Large intestine (tissue), 12 donors: ENCODE measurements at places on chromosomes 16 and 17. TPM values are rescaled to one million over a fixed set of nuclear protein-coding genes. Genes with fewer than 3 reads are reported as not detected.
A peak's percentile ranks its signal among the peaks of the same experiment; 100 is the strongest.

DNA sequence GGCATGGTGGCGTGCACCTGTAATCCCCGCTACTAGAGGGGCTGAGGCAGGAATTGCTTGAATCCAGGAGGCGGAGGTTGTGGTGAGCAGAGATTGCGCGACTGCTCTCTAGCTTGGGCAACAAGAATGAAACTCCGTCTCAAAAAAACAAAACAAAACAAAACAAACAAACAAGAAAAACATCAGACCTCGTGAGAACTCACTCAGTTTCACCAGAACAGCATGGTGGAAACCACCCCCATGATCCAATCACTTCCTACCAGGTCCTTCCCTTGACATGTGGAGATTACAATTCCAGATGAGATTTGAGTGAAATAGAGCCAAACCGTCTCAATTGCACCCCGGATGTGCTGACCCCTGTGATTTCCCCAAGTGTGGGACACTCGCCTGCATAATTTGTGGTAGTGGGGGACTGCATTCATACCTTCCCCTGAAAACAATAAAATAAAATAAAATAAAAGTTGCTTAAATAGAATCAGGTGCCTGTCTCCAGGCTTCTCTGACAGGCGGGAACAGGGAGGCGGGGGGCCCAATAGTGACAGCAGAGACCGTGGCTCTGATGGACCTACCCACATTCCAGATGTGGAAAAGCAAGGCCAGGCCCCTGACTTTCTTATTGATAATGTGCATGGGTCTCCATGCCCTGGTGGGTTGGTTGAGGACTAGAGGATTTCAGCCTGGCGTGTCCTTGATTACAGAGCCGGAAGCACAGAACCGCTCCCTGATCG is 13.1 kb downstream of the ZSCAN10 start:
- no peak for DNase-seq

DNA sequence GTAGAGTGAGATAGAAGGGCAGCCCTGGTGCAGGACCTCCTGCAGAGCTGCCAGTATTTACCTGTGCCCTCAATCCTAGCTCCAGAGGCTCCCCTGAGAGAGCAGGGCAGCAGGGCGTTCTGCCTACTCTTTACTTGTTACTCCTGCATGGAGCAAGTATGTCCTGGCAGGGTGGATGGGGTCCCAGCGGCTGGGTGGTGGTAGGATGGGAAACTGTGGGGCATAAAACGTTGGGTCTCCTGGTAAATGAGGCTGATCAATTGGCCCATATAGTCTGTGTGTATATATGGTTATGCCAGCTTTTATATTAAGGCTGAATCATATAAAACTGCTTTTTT is 192.0 kb downstream of the NTN1 start:
- DNase-seq, result no peak

GRCh38 chr16:86492961-86493629 is 17.2 kb upstream of the FOXF1 start:
- DNase-seq, result no peak

DNA sequence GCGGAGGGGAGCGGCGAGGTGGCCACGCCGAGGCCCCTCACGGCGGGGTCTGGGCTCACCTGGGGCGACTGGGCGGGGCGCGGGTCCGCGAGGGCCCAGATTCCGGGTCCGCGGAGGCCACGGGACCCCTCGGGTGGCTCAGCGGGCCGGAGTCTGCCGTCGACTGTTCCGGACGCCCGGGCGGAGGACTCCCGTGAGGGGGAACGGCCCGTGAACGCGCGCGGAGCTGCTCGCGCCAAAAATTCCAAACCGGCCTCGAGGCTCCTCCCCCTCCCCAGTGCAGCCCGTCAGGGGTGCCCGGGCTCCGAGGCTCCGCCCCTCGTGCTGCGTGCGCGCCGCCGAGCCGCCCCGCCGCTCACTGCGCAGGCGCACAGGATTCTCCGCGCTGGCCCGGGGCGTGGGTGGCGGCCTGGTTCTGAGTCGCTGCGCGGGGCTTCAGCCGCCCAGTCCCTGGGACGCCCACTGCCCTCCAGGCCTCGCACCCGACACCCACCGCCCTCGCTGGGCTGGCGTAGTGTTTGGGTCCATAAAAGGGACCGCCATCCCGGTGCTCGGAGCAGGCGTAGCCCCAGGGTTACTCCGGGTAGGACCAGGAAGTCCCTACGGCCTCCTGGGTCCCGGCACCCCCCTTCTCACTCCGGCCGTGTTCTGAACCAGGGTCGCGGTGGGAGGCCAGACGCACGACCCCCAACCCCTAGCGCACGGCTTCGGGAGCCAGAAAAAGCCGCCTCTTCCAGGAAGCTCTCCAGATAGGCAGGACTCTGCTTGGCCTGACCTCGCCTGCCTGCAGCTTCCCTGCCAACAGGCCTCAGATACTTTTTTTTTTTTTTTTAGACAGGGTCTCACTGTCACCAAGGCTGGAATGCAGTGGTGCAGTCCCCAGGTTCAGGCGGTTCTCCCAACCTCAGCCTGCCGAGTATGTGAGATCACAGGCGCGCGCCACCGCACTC is at the start of gene PKMYT1:
Gene PKMYT1, minus strand, starts transcription at position 220 of the 950 bp plus-strand sequence. CDS start 789 bp downstream, outside the sequence.
- DNase-seq, result peak; percentile 88

DNA sequence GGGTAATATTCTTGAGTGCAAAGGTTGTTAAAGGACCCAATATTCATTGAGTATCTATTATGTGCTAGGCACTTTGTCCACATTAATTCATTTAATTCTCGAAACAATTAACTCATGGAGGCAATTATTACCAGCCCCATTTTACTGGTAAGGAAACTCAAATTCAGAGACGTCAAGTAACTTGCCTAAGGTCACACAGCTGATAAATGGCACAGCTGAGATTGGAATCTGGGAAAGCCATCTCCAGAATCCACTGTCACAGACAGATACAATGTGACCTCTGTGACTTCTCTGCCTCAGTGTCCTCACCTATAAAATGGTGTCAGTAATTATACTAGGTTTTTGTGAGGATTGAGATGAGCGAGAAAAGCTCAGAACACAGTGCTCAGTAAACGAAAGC is 320.8 kb upstream of the ZFHX3 start:
- DNase-seq, result no peak

GRCh38 chr16:78715106-78715505 is 615.7 kb downstream of the WWOX start:
- no peak for DNase-seq

The INCA1 gene
- 4.6 TPM for polyA plus RNA-seq

- no peak for DNase-seq
These were observed 9.9 kb upstream of the MEAK7 start for GRCh38 chr16:84514295-84514873.

The NPIPA5 gene
- polyA plus RNA-seq, result 19.6 TPM

- DNase-seq, result no peak
These were observed 2.4 kb downstream of the AMFR start for GRCh38 chr16:56422896-56423441.

- DNase-seq, result no peak
These were observed 69.6 kb downstream of the MARF1 start for GRCh38 chr16:15573274-15573895.

GRCh38 chr17:57819285-57819684 is 30.6 kb downstream of the MRPS23 start:
- DNase-seq, result no peak

DNA sequence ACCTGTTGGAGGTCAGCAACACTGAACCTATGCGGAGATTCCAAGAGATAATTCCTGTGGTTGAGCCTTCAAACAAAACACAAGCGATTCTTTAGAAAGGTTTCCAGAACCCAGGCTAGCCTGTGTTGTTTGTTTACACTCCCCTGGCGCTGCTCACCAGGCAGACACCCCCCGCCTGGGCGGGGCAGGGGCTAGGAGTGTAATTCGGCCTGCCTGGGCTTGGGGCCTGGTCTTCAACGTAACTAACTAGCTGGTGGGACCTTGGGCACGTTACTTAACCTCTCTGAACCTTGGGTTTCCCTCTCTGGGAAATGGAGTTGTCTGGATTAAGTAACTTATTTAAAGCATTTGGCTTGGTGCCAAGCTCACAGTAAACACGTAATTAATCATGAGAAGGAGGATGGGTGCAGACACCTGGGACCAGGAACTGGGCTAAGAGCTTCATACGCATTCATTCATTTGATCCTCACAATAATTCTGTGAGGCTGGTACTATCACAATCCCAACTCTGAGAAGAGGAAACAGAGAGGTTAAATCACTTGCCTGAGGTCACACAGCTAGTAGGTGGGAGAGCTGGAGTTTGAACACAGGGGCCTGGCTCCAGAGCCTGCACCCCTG is 7.6 kb upstream of the ARHGAP27 start:
- DNase-seq, result no peak

DNA sequence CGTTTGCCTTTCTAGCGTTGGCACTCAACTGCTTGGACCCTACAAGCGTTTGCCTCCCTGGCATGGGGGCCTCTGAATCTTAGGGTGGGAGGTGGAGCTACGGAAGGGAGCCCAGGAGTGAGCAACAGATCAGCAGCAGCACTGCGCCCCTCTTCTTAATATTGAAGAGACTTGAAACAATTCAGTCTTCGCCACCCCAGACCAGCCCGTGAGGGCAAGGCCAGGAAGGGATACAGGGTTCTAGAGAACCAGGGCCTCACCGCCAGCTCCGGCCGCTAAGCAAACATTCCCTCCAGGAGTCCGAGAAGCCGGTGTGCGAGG is 1.5 kb upstream of the GPRC5C start:
- DNase-seq, result no peak

GRCh38 chr17:60345233-60345632 is 46.7 kb downstream of the USP32 start:
- no peak for DNase-seq

GRCh38 chr16:69804297-69804696 is 42.2 kb downstream of the WWP2 start:
- no peak for DNase-seq

- no peak for DNase-seq
These were observed 23.0 kb upstream of the CYLD start for GRCh38 chr16:50718761-50719400.

The SLC5A2 gene
- 7.3 TPM for polyA plus RNA-seq

The P2RX1 gene
- 97.1 TPM for polyA plus RNA-seq

- DNase-seq, result peak; percentile 34
These were observed at the start of gene WNT3 for GRCh38 chr17:46818316-46818928. Gene WNT3, minus strand, starts transcription at chr17:46818692. Its CDS starts 95 bp downstream, at chr17:46818597.

The TRIM25 gene
- 48.5 TPM for polyA plus RNA-seq

- DNase-seq, result no peak
These were observed 19.5 kb upstream of the MSI2 start for GRCh38 chr17:57236686-57237299.

The NTN1 gene
- 11.3 TPM for polyA plus RNA-seq

DNA sequence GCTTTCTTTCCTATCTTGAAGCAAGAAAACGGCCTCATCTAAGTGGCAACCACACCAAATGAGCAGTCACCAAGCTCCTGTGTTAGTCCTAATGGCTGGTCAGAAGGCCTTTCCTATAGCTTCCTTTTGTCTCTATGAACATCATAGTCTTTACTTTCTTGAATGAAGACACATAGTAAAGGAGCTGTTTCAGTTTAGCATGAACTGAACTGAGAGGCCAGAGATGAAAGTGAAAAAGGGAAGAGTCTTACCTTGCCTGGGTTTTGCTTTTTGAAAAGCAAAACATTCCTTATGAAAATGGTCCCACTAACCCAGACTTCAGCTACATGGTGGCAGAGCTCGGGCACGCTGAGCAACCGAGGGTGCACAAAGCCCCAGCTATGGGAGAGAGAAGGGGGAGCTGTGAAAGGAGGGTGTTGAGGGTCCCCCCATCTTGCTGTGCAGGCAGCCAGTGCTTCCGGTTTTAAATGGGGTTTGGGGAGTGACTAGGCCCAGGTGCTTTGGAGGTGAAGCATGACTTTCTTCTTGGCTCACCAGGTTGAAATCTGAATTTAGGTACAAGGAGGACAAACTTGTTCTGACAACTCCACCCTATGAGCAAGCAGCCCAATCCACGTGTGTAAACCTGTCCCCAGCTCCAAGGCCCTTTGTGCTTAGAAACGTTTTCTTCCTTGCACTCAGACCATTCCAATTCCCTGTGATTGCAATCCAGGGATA is 9.1 kb upstream of the PSMC3IP start:
- no peak for DNase-seq

- no peak for DNase-seq
These were observed 844.7 kb upstream of the SOX9 start for GRCh38 chr17:71276079-71276478.

The PRMT7 gene
- polyA plus RNA-seq, result 48.7 TPM

GRCh38 chr16:89031715-89032659 is 55.0 kb upstream of the CBFA2T3 start:
- no peak for DNase-seq

The CCDC144A gene
- 0.34 TPM for polyA plus RNA-seq

DNA sequence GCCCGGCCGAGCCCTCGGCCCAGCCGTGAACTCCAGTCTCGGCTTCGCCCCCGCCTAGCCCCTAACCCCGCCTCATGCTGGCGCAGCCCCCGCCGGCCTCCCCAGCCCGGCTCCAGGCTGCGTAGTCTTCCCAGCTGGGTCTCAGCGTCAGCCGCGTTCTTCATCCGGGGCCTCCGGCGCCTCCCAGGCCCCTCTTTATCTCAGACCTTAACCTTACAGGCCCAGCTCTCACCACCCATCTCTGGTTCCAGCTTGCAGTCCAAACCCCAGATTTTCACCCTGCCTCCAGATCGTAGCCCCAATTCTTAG is at the start of gene PROCA1:
Gene PROCA1, minus strand, starts transcription at position 166 of the 309 bp plus-strand sequence. CDS start 228 bp downstream, outside the sequence.
- no peak for DNase-seq

DNA sequence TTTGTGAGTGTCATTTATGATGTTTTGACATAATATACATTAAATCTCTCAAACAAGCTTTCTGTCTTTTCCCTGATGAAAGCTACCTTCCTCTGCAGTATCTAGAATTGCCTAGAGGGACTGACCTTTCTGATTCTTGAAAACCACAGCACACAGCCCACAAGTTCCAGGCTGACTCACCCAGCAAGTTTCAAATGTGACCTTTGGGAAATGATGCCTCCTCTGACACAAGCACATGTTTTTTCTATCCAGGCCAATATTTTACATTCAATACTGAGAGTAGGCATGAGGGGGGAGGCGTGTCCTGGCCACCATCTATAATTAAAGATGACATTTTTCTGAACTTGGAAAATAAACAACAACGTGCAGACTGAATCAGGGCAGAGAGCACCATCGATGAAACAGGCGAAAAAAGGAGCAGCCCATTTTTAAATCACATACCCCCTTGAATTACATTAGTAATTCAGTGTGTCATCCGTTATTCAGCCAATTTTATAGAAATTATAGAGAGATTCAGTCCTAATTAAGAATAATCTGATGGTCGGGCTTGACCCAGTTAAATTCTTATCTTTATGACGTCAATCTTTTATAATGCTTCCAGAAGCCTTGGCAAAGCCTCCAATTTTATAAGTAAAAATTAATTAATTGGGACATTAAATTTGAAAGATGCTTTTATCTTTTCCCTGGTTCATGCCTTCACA is 292.6 kb upstream of the CDH11 start:
- DNase-seq, result no peak

DNA sequence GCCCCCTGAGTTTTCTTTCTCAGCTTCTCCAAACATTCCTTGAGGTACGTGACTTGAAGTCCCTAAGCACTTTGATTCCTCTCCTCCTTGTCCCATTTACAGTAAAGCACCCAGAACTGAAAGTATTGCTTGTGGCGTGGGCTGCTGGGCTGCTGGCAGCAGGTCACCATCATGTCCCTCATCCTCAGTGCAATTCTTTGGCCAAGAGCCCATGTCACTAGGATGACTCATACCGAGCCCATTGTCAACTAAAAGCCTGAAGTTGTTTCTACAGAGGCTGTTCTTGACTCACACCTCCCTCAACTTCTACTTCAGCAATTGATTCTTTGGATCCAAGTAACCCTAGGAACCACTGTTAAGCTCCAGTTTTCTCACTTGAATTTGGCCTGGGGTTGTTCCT is 54.3 kb downstream of the KPNA2 start:
- DNase-seq, result peak; percentile 9

The TMC7 gene
- 7.7 TPM for polyA plus RNA-seq

The ZPBP2 gene
- polyA plus RNA-seq, result 0.03 TPM

The ZFPM1 gene
- 27.2 TPM for polyA plus RNA-seq

The CHD9 gene
- 32.7 TPM for polyA plus RNA-seq
